ENCODE measurements at places on chromosomes 11 and 22.

DNA sequence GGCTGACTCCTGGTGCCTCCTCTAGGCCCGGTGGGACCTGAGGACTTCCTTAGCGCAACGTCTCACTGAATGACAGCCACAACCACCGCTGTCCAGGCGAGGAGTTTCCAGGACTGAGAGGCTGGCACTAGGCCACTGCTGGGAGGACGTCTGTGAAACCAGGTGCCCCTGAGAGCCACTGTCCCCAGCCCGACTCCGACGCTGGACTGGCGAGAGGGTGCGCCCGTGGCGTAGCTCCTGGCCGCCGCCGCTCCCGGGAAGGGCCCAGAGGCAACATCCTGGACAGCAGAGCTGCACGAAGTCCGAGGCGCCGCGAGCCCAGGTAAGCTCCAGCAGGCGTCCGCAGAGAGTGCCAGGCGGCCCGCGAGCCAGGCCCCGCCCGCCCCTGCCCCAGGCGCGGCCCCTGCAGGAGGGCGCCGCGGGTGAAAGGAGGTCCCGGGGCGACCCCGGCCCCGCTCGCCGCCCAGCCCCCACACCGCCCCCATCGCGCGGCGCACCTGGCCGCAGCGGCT, 525 bp downstream of the DGCR2 start:
- DNase-seq: no peak

GRCh38 chr22:36918586-36919284, 5.3 kb downstream of the CSF2RB start:
- DNase-seq: no peak

- no peak for DNase-seq
Observed at GRCh38 chr11:27058456-27058855, 17.8 kb downstream of the BBOX1 start.

DNA sequence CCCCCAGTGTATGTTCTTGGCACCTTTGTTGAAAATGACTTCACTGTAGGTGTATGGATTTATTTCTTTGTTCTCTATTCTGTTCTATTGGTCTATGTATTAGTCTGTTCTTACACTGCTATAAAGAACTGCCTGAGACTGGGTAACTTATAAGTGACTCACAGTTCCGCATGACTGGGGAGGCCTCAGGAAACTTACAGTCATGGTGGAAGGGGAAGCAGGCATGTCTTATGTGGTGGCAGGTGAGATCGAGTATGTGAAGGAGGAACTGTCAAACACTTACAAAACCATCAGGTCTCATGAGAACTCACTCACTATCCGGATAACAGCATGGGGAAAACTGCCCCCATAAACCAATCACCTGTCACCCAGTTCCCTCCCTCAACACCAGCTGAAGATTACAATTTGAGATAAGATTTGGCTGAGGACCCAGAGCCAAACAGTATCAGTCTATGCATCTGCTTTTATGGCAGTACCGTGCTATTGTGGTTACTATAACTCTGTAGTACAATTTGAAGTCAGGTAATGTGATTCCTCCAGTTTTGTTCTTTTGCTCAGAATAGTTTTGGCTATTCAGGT, 836.2 kb downstream of the DLG2 start:
- DNase-seq: no peak

DNA sequence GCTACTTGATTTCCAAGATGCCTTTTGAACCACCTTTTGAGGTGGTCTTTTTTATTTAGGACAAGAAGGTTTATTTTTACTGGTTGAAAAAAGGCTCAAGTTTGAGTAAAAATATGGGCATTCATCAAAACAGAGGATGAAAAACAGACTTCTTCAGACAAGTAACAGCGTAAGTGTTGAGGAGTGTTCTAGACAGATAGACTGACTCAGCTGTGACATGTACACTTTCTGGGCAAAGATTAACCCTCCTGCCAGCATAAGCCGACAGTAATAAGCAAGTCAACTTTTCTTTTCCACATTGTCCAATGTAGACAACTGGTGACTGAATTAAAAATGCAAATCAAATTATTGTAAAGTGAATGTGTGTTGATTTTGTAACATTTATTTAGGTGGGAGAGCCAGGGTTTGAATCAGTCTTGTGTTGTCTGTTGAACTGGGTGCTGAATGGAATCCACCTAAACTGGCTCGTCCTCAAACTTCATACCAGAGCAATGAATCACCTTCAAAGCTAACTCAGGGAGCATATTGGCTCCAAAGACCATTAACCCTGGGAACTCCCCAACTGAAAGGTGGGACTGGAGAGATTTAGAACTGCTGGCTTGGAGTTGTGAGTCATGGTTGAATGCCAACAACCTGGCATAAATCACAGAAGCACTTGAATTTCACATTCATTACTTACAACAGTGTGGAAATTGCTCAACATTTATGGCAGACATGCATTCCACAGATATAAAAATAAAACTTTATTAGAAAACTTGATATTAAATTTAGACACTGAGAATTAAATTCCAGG, 377.0 kb downstream of the ETS1 start:
- DNase-seq: peak; percentile 98

- DNase-seq: no peak
Observed at GRCh38 chr11:67632982-67633755, 3.4 kb upstream of the NUDT8 start.

GRCh38 chr11:115656669-115657068, 152.5 kb upstream of the CADM1 start:
- no peak for DNase-seq

- DNase-seq: no peak
Observed at GRCh38 chr22:49689255-49689770, 138.4 kb downstream of the BRD1 start.

- no peak for DNase-seq
Observed at GRCh38 chr11:113317339-113317738, 3.0 kb downstream of the TTC12 start.

GRCh38 chr11:111521135-111521534, 6.6 kb downstream of the HOATZ start:
- peak; percentile 42 for DNase-seq

All from A172 (cell line).